ENCODE measurements at places on chromosomes 2 and 18. TPM values are rescaled to one million over a fixed set of nuclear protein-coding genes. Genes with fewer than 3 reads are reported as not detected.

The SDC1 gene
- total RNA-seq, result 1.6 TPM

The BARD1 gene
- total RNA-seq, result 4.2 TPM

The GORASP2 gene
- 67.7 TPM for total RNA-seq

The PKP4 gene
- 8.9 TPM for total RNA-seq

All from cardiac ventricle fibroblast (primary cell).